DMS79 (cell line): ENCODE measurements at places on chromosomes 4 and X.

DNA sequence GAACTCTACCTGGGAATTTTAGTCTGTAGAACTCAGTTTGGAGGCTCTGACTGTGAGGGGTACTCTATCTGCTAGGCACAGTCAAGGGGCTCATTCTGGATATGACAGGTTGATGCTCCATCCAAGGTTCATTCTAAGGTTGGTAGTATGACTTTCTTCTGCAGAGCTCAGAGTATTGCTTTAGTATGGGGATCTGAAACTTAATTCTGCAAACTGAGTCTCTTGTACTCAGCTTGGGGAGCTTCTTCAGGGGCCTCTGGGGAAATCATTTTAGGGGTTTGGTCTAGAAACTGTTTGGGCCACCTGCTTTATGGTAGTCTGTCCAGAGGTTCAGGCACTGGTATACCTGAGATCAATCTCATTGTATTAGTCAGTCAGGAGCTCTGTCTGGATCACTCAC lies 9.7 kb upstream of the TSR2 start:
- DNase-seq: no peak

DNA sequence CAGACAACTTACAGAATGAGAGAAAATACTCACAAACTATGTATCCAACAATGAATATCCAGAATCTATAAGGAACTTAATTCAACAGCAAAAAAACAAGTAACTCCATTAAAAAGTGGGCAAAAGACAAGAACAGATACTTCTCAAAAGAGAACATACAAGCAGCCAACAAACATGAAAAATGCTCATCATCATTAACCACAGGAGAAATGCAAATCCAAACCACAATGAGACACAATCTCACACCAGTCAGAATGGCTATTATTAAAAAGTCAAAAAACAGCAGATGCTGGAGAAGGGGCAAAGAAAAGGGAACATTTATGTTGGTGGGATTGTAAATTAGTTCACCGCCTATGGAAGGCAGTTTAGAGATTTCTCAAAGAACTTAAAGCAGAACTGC lies 150.3 kb downstream of the FGF16 start:
- no peak for DNase-seq

- no peak for DNase-seq
Observed at GRCh38 chr4:3407171-3407771, 34.5 kb upstream of the HGFAC start.

DNA sequence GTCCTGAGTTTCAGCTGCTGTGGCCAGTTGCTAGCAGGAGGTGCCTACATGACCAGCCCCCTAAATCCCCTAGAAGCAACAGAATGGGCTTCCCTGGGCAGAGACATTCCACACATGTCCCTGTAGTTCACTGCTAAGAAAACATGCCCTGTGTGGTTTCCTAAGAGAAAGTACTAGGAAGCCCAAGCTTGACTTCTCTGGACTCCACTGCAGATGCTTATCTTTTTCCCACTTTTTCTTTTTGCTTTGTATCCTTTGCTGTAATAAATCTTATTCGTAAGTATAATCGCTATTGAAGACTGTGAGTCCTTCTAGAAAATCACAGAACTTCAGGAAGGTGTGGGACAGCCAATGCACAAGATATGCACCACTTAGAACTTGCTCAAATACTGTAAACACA lies 15.6 kb downstream of the RPGR start:
- DNase-seq: no peak

GRCh38 chr4:183828125-183828524 lies 77.0 kb upstream of the STOX2 start:
- no peak for DNase-seq

DNA sequence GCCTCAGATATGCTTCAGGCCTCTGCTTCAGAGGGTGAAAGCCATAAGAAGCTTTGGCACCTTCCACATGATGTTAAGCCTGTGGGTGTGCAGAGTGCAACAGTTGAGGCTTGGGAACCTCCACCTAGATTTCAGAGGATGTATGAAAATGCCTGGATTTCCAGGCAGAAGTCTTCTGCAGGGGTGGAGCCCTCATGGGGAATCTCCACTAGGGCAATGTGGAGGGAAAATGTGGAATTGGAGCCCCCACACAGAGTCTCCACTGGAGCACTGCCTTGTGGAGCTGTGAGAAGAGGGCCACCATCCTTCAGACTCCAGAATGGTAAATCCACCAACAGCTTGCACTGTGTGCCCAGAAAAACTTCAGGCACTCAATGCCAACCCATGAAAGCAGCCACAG lies 35.2 kb downstream of the TLR10 start:
- DNase-seq: no peak

GRCh38 chrX:116172976-116173375 lies 2.4 kb downstream of the AGTR2 start:
- no peak for DNase-seq

DNA sequence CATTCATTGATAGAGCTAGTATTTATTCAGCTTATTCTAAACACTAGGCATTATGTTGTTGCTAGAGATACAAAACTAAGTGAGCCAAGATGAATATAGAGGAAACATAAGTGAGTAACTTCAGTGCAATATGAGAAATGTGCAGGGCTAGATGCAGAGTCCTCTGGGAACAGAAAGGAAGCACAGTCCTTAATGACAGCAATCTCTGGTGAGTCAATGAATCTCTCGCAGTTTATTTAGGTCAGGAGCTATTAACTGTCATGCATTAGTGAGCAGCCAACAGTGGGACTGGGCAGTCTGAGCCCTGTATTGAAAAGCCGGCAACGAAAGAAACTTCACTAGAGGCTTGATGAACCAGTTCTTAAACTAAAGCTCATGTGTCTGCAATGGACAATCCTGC lies 598.1 kb upstream of the MAGEB2 start:
- no peak for DNase-seq

DNA sequence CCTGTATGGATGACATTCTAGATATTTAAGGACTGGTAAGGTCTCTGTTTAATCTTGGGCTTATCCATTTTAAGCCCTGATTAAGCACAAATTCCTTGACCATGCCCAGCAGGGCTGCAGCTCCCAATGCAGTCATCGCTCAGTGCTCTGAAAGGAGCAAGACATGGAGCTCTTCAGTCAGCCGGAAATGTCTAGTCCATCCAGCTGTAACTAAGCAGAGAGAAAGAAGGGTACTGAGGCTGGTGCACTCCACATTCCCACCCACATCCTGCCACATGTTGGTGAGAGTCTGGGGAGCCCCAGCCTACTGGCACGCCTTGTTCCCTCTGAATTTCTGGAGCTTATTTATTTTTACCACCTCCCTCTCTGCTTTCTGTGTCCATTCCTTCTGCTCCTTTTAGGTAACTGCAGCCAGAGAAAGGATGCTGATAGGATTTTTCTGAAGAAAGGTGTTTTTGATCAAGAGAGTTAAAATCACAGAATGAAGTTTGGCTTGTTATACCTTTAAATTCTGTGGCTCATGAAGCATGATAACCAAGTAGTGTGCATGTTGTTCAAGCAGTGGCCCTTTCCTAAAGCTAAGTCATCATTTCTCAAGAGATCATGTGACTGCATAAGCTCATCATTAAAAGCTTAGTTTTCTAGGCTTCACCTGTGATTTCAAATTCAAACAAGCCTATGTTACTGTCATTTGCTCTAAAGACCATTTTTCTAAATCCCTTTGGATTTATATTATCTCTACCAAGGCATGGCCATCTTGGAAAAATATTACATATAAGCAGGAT lies 74.0 kb downstream of the GALNT7 start:
- no peak for DNase-seq

- no peak for DNase-seq
Observed at GRCh38 chr4:11596989-11597388, 168.3 kb upstream of the HS3ST1 start.

DNA sequence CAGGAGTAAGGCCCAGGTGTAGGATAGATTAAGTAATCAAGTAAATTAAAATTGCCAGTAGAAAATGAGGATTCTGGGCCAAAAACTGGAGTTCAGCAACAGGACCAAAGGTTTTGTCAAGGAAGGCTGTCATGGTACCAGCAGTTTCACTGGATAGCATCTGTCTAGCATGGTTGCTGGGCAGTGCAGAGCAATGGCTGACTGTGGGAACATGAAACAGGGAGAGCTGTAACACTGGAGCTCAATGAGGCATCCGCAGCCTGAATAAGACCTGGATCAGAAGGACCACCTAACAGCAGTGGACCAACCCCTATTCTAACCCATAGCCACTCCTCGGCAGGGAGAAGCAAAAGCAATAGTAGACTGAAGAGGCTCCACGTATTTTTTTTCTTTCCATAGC lies 132.4 kb downstream of the ATOH1 start:
- DNase-seq: no peak

DNA sequence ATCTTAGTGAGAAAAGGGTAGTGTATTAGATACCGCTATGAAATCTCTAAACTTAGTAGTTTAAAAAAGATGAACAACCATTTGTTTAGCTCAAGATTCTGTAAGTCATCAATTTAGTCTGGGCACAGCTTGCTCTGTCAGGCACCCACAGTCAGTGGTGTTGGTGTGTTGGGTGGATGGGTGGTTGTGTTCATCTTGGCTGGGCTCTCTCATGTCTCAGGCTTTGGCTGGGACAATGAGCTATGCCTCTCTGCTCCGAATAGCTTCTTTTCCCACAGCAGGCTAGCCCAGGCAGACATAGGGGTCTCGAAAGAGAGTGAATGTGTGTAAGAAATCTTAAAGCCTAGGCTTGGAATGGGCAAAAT lies 127.0 kb upstream of the GATB start:
- DNase-seq: no peak

- DNase-seq: no peak
Observed at GRCh38 chr4:79514621-79515329, 106.7 kb upstream of the GK2 start.

DNA sequence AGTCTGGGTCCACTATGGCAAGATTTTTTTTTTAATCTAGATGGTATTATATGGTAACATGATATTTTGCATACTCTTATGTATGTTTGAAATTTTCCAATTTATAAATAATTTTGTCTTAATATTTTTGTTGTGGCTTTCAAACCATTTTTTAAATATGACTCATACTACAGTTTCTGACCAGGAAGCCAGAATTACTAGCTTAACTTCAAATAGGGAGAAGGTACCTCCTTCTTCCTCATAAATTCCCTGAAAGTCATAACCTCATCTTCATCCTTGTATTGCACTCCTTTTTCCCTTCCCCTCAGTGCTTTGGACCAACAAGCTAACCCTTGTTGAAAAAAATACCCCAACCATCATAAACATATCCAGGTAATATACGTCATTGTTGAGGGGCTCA lies 21.6 kb downstream of the ARAP2 start:
- DNase-seq: no peak

DNA sequence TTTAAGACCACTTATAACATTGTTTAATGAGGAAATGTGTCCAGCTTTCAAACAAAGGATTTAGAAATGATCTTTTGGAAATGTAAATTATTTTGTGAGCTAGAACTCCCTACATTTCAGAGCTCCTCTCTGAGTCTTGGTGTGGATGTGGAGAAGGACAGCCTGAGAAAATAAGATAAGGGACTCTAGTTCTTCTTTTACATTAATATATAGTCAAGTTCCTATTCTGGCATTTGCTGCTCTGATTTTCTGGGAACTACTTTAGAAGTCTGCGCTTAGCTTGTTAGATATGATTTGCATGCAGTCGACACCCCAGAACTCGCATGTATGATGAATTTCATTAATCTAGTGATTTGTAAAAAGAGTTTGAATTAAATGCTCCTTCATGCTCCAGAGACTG lies 45.5 kb downstream of the TSPAN7 start:
- no peak for DNase-seq

GRCh38 chr4:7649741-7650531 lies 215.2 kb upstream of the PSAPL1 start:
- DNase-seq: no peak

DNA sequence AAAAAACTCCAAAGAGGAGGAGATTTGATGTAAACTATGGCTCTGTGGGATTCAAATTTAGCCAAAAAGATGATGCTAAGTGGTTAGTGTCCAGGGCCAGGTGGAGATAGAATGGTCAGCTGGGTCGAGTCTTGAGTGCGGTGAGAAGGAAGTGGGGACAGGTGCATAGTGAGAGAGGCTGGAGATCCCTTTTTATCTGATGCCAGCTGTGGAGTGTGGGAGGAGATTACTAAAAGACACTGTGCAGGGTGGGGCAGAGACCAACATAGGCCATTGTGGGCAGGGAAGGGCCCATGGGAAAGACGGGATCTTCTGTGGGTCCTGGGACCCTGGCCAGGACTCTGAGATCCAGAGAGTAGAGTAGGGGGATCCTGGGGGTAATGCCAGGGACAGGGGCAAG lies 34.6 kb upstream of the LEF1 start:
- DNase-seq: no peak

DNA sequence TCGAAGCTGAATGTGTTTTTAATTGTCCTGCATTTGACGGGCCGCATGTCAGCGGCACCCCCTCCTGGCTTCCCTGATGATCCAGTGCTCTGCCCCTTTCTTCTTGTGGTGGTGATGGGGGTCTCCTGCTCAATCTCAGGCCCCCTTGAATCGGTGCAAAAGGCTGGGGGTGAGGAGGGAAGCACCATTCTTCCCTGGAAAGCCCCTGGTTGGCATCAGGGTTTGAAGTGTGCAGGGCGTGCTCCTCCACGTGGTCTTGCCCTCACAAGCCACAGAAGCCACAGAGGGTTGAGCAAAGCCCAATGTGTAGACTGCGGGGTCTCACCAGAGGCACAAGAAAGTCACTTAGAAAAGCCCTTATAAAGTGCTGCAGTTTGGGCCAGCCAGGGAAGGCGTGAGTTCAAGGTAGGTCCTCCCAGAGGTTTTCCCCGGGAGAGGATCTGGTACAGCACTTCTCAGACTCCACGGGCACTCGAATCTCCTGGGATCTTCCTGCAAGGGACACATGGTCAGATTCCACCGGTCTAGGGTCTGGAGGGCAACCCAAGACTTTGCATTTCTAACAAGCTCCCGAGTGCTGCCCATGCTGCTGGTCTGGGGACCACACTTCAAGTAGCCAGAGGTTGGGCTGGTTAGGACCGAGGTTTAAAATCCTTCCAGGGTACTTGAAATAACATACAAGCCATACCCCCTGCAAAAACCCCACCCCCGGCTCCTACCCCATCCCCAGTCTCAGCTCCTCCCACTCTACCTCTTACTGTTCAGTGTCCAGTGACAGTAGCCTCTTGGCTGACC lies 35.1 kb downstream of the PSAPL1 start:
- no peak for DNase-seq

- DNase-seq: no peak
Observed at GRCh38 chrX:24594501-24594900, 52.6 kb downstream of the PCYT1B start.

- DNase-seq: no peak
Observed at GRCh38 chr4:4590546-4590945, 48.7 kb upstream of the STX18 start.

DNA sequence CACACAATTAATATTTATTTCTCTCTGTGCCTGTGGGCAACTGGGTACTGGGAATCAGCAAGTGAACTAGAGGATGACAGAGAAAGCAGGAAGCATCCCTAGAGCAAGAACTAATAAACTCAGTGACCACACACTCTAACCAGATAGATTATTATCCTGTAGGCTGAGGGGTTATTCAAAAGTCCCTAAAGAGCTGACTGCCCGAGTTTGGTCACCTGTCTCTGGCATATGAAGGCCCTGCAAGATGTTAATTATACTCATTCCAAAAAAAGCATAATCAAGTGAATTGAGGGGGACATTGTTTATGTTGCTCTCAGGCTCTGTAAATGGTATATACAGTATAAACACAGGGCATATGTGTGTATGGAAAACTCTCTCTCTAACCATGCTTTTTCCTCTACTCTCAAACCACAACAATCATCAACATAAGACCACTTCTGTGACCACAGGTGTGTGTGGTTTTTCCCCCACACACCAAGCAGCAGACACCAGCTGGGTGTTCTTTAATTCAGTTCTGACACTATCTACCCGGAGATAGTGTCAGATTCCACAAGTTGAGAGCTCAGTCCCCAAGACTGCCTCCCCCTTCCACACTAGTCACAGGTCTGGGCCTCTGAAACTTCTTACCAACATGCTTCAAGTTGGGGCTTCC lies 6.2 kb upstream of the HPSE start:
- DNase-seq: no peak
